ENCODE measurements at places on chromosomes 12 and 14.
A peak's percentile ranks its signal among the peaks of the same experiment; 100 is the strongest.

- no peak for DNase-seq
Measured at GRCh38 chr14:51430633-51431032, 190.6 kb downstream of the TMX1 start.

DNA sequence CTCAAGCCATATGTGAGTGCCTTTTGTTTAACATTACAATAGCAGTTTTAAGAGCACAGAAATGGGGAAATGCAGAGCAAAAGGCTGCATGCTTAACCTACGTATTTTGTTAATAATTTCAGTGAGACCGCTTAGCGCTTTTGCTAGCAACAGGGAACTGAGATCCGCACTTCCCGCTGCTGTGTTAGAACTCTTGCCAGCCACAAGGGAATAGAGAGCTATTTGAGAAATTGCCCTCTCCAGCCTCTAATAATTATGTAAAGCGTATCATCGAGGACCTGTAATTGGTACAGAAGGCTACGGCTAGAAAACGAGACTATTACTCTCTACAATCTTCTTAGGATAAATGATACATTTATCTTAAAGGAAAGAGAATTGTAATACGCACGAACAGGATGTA is 205.2 kb upstream of the GRIP1 start:
- DNase-seq = no peak

- DNase-seq = no peak
Measured at GRCh38 chr12:107368586-107368985, 275.2 kb upstream of the CRY1 start.

DNA sequence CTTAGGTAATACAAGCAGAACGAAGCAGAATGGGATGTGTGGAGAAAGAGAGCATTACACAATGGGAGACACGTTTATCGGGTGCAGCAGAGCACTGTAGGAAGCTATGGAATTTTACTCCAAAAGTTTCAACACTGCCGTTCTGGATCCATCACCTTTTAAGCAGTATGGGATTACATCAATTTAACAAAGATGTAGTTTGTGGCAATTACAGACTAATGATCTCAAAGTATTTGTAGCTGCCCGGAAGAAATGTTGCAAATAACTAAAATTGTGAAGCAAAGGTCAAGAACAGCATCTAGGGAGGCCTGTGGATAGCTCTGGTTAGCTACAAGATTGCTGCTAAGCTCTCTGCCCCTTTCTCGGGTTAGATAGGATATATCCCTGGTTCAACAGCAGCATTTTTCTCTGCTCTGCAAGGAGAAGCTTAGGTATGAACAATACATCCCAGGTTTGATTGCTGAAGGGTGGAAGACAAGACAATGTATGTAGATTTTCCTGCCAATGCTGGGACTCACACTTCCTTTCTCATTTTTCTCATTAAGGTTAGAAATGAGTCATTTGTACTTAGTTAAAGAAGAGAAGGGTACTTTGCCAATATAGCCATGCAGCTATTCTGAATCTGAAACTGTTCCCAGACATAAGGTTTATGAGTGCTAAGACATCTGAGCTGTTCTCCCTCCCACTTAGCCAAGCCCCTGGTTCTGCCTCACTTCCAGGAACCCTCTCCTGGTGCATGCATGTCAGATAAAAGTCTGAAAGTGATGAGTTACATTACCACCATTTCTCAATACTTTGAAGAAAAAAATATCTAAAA is 75.0 kb upstream of the HIF1A start:
- DNase-seq = peak; percentile 99

DNA sequence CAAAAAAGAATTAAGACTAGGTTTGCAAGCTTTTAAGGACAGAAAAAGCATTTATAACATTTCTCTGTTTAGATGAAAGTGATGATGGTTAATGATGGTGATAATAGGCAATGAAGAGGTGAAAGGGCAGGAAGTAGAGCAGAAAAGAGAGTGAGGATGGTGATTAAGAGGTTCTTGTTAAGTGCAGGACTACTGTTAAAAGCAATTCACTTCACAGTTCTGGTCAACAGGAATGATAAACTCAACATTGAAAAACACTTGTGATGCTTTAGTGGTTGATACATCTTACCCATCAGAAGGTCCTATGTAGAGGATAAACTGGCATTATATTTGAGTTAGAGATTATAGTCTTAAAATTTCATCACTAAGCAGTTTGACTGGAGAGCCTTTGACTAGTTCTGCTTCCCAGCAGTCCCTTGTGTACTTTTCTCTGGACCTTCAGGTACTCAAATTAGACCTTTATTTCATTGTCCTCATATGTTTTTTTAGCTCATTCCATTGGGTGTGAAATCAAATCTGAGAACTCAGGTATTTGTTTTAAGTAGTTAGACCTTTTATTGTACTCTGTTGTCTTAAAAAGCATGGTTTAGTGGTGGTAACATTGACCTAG is 10.9 kb downstream of the RAP1B start:
- DNase-seq = no peak

All from fibroblast of mammary gland (primary cell).